ENCODE measurements at places on chromosomes 7 and 10.

DNA sequence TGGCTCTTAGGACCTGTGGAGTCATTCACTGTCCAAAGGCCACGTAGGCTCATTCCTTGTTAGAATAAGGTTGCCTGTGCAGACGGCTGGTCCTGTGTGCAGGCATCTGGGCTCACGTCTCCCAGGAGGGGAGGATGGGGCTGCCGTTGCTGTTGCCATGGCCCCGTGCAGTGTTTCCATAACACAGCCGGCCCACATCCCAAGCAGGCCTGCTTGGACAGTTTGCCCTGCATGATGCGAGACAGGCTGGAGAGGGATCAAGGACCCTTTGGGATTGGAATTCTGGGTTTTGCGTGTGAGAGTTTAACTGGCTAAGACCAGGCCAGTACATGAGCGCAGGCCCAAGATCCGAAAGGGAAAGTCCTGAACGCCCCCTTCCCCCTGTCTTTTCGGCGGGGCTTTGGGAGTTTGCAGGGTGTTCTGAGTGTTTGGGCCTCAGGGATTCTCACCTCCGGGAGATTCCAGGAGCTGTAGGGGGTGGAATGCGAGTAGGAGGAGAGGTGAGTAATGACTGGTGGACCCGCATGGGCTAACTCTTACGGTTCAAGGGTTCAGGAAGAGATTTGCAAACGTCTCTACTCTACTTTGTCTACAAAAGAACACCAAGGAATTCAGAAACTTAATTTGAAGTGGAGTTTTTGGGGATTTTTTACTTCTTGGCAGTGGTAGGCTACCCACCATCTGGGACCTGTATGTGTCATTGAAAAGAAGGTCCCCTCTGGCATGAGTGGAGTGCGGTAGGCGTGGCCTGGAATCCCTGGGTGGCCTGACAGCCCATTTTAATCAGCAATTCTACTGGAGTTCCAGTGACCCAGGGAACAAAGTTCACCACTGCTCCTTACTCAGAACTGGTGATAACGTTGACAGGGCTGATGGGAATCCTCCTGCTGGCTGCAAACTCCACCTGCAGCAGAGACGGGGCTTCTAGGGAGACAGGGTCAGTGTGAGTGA is 125.4 kb downstream of the ITIH5 start:
- DNase-seq = no peak

- no peak for DNase-seq
Measured at GRCh38 chr7:30986738-30987137, 23.0 kb downstream of the GHRHR start.

DNA sequence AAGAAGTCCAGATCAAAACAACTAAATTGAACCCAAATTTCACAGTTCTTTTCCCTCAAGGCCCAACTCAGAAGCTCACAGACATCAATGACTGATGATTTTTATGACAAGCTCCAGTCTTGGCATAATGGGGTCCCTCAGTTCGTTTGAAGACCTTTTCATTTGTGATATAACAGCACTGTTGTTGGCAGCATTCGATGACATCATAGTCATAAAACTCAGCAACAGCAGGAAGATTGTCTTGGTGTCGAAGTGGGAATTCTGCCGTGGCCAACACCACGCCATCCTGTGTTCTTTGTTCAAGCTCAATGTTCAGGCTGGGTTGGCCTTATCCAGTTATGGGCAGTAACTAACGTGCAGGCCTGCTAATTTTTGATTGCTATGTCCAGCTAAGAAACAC is 261.7 kb downstream of the C7orf25 start:
- no peak for DNase-seq

- DNase-seq = no peak
Measured at GRCh38 chr10:20142311-20142710, 326.1 kb downstream of the PLXDC2 start.

DNA sequence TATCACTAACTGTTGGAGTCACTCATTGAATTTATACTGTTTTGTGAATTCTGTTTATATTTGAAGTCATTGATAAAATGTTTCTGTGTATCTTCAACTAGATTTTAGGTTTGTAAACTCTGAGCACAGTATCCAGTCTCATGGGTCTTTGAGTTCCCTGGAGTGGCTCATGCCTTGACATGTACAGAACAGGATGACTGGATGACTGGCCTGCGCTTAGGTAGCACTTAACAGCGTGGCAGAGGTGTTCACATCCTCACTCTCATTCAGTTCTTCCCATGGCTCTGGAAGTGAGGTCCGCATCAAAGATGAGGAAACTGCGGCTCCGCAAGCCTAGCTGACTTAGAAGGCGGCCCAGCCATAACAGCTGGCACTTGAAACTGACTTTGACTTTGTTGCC is 576.9 kb downstream of the SUGCT start:
- DNase-seq = no peak

Measured in fibroblast of the aortic adventitia (primary cell).